Activated B cell treated with CpG ODN at 0.5 μM for 24 hours (primary cell): ENCODE measurements at places on chromosomes 1 and 21. TPM values are rescaled to one million over a fixed set of nuclear protein-coding genes. Genes with fewer than 3 reads are reported as not detected.

- DNase-seq, result no peak
Measured at GRCh38 chr1:168623003-168623828, 46.8 kb downstream of the XCL1 start.

The KRTAP6-3 gene
- total RNA-seq, result not detected in 2 replicates

DNA sequence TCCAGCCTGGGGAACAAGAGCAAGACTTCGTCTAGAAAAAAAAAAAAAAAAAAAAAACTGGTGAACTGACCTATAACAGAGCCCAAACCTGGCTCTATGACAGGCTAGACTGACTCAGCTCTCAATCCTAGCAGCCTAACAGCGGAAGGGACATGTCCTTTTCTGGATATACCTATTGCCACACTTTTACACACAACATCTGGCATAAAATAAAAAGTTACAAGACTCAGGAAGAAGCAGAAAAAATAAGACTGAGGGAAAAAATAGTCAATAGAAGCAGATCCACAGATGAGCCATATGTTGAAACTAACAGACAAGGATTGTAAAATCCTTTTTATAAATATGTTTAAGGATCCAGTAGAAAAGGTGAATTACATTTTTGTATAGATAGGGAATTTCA is 57.5 kb upstream of the IPO9 start:
- no peak for DNase-seq

- DNase-seq, result peak; percentile 66
Measured at GRCh38 chr1:40313329-40313957, 3.6 kb downstream of the COL9A2 start.

DNA sequence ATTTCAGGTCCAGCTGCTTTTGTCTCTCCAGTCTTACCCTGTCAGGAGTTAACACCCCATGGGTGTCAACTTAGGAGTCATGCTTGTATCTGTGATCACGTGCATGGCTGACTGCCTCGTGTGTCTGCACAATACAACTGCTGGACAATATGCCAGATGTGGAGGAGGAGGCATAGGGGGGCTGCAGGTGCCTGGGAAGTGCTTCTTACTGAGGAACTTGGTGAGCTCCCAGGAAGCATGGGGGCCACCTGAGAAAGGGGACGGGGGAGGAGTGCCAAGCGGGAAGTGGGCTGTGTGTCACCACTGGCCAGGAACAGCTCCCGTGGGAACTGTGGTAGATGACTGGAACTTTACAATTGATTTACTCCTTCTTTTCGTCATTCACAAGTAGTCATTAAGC is 9.5 kb downstream of the RHEX start:
- DNase-seq, result no peak

The SLC22A15 gene
- 4.1 and 4.6 TPM in 2 replicates for total RNA-seq

- DNase-seq, result no peak
Measured at GRCh38 chr21:34748862-34749261, 80.1 kb downstream of the CLIC6 start.

GRCh38 chr1:44030605-44031251 is 534 bp downstream of the SLC6A9 start:
- DNase-seq, result no peak

DNA sequence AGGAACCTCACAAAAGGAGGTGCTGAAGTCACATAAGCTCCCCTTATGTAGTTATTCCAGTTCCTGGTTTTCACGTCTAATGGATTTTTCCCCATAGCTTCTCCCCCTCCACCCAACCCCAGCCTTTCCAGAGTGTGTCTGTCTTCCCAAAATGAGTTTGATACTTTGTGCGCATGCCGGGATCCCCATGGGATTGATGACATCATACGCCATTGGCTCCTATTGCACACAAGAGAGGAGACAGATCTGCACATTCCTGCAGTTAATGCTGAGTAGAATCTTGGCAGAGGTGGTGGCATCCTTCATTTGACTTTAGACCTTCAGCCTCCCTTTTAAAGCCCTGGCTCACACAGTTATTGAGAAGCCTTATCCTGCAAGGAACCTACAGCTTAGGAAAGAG is 71.4 kb downstream of the DDR2 start:
- no peak for DNase-seq

GRCh38 chr1:203661572-203661971 is 34.9 kb downstream of the ATP2B4 start:
- DNase-seq, result no peak

GRCh38 chr1:66607458-66607857 is 73.5 kb downstream of the SGIP1 start:
- no peak for DNase-seq

GRCh38 chr1:202319381-202320080 is 22.2 kb downstream of the UBE2T start:
- DNase-seq, result no peak

The CFHR1 gene
- not detected in 2 replicates for total RNA-seq

DNA sequence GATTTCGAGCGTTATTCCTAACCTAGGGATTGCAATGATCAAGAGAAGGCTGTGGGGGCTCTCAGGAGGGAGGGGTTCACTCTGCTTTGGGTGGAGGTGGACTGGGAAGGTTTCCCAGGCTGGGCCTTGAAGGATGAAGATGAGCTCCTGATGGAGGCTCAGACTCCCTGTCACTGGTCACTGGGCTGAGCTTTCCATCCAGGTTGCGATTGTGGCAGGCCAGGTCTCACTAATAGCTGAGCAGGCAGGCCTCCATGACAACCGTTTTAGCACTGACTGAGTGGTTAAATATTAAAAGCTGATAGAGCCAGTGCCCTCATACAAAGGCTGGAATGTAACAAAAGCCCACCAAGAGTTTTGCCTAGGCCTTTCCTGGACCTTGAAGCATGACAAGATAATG is 36.2 kb upstream of the EFCAB14 start:
- DNase-seq, result no peak

GRCh38 chr1:234484991-234485739 is 6.2 kb upstream of the TARBP1 start:
- DNase-seq, result no peak

The OR2L5 gene
- total RNA-seq, result 0.07 TPM in 1 of 2 replicates, not detected in the other

- DNase-seq, result peak; percentile 26
Measured at GRCh38 chr1:207868251-207868773, 42.6 kb downstream of the CD34 start.

GRCh38 chr1:89929467-89930063 is 65.3 kb upstream of the ZNF326 start:
- DNase-seq, result no peak

The TMOD4 gene
- 3.8 and 4.4 TPM in 2 replicates for total RNA-seq

DNA sequence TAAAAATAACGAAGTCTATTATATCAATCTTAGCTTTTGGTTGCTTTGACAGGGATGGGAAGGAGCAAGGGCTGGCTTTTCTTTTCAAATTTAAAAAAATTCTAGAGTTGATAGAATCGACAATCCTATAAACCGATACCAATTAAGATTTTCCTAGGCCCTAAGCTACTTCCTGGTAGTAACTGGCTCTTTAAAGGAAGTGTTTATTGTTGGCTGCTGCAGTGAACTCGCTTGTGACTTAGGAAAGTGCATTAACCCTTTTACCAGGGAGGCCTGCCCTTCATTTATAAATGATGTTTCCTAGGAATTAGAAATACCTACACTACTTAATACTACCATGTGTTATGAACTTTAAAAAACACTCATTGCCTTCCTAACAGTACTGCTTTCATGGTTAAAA is 33.2 kb downstream of the ATP5PF start:
- DNase-seq, result no peak

The FCN3 gene
- total RNA-seq, result not detected in 2 replicates
